CD4-positive, alpha-beta T cell treated with Interleukin-4 for 4 hours (primary cell): ENCODE measurements at places on chromosomes 1 and 21.

- no peak for DNase-seq
Measured at GRCh38 chr1:209107535-209107934, 476.0 kb upstream of the CAMK1G start.

DNA sequence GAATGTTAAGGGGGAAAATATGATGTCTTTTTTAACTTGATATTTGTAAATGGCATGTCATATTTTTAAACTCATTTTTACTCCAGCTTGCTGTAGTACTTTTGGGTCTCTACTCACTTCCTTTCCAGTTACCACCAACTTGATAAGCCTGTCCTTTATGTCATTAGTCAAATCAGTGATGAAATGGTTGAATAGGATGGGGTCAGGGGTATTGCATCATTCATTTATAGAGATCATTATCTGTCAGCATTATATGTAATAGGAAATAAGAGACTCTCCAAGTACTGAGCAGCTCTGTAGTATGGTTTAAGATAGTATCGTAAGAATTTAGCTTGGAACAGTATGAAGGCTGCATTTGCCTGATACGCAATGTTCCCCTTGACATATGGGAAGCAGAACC lies 227.3 kb downstream of the BRINP3 start:
- DNase-seq = no peak

DNA sequence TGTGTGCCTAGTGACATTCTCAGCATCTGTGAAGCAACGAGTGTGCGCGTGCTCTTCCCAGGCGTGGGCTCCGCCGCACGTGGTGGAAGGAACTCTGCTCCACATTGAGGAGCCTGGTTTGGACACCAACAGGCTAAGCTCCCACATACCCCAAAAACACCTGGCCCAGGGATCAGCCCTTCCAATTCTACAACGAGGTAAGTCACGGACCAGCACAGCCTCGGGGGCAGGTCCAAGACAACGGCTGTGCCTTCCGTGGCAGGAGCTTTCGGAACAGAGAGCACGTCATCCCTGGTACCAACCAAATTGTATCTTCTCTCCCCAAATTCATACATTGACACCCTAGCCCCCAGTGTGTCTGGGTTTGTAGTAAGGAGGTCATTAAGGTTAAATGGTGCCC lies 27.2 kb upstream of the PDE9A start:
- DNase-seq = no peak

- DNase-seq = no peak
Measured at GRCh38 chr1:99590578-99591209, 55.2 kb upstream of the PALMD start.

DNA sequence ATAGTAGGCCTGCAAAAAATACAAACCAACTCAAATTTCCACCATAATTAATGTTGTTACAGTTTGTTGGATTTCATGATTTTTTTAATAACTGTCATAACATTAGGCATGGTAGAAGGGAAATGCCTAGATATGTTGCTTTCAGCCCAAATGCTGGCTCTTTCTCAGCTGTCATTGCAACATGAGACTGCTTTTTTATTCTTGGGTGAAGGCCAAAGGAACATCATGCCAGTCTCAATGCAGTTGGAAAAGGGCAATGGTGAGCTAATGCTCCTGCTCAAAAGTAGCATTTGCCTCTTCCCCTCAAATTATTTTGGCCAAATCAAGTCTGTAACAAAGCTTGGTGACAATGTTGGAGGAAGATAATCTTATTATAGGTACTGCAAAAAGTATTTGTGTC lies 877.7 kb upstream of the PRMT6 start:
- no peak for DNase-seq
